ENCODE measurements at places on chromosomes 1 and 21.
A peak's percentile ranks its signal among the peaks of the same experiment; 100 is the strongest.

DNA sequence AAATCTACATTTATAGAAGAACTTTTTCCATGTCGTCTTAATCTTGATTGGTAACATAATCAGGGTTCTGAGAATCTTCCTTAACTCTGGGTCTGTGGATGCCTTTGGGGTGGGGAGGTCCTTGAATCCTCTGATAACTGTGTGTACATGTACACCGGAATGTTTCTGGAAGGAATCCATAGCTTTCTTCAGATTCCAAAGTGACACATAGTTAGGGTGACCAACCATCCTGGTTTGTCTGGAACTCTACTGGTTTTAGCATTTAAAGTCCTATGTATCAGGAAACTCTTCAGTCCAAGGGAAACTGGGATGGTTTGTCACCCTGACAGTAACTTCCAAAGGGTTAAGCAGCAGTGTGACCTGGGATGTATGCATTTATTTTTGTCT is 16.8 kb downstream of the STRIP1 start:
- DNase-seq: no peak

- DNase-seq: peak; percentile 59
These were observed 55.8 kb downstream of the SLC9A1 start for GRCh38 chr1:27099135-27099586.

GRCh38 chr1:234836045-234836681 is 226.2 kb upstream of the IRF2BP2 start:
- DNase-seq: no peak

- DNase-seq: peak; percentile 10
These were observed 25.7 kb downstream of the ANGPTL7 start for GRCh38 chr1:11214698-11215380.

- DNase-seq: no peak
These were observed 41.7 kb downstream of the PRKCZ start for GRCh38 chr1:2091611-2092604.

GRCh38 chr21:27571706-27572105 is 604.8 kb upstream of the ADAMTS5 start:
- no peak for DNase-seq
